KG1 (cell line): ENCODE measurements at places on chromosomes 11 and 22.

- DNase-seq: no peak
These were observed 53.6 kb downstream of the LRRC32 start for GRCh38 chr11:76616676-76617552.

DNA sequence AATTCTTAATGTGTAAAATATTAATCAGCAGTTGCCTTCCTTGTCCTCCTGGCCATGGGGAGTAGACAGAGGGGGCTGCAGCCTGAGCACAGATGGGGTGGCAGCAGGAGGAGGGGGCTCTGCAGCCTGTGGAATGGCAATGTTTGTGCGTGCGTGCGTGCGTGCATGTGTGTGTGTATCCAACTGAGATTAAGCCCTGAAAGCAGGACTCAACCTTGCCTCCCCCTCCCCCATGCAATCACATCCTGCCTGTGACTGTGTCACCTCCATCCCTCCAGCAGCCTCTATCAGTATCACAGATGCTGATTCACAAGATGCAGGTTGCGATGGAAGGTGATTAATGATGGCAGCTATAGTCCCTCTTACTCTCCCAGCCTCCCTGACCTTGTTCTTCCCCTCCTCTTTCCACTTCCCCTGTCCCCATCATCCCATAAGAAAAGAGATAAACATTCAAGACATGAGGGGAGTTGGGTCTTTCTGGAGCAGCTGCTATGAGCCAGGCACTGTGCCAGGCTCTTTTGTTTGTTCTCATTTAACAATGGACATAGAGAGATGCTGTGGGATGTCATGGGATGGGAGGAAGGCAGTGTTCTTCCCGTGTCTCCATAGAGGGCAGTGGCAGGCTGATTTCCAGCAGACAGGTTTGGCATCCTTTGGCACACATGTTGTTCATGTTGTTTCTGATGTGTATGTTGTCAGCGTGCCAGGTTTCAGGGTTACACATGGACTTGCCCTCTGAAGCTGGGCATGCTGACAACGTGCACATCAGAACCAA is 43.8 kb upstream of the NECTIN1 start:
- no peak for DNase-seq

DNA sequence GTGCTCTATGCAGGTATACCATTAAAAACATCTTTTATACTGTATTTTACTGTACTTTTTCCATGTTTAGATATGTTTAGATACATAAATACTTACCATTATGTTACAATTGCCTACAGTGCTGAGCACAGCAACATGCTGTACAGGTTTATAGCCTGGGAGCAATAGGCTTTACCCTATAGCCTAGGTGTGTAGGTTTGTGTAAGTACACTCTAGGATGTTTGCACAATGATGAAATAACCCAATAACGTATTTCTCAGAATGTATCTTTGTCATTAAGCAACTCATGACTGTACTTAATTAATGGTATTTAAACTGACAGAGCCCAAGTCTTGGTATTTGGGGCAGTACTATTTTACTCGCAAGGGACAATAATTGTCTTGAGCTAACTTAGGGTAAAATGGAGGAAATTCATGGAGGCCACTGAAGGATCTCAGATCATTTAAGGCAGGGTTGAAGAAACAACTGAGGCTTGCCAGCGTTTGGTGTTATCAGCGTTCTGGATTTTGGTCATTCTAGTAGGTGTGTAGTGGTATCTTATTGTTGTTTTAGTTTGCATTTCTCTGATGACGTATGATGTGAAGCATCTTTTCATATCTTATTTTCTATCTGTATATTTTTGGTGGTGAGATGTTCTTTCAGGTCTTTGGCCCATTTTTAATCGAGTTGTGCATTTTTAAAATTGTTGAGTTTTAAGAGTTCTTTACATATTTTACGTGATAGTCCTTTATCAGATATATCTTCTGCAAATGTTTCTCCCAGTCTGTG is 42.4 kb downstream of the ADAMTS15 start:
- DNase-seq: no peak

GRCh38 chr11:96215110-96215782 is 127.7 kb downstream of the MAML2 start:
- DNase-seq: peak; percentile 86

- DNase-seq: no peak
These were observed 11.1 kb upstream of the LDLRAD3 start for GRCh38 chr11:35932681-35933319.

GRCh38 chr11:134110252-134110815 is 41.5 kb downstream of the JAM3 start:
- no peak for DNase-seq

DNA sequence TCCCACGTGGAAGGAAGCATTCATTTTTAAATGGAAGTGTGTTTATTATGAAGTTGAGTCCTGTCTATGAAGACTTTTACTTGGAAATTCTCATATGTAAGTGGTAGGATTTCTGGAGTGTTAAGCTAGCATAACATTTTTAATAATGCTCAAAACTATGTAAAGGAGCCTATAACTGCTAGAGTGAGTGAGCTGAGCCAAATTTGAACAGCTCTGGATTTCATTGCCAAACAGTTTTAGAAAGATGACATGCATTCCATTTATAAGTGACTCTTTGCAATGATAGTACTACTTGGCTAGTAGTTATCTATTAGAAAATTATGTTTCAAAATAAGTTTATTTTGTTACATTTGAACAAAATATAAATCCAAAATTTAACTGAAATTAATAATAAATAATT is 721.2 kb downstream of the LUZP2 start:
- no peak for DNase-seq

DNA sequence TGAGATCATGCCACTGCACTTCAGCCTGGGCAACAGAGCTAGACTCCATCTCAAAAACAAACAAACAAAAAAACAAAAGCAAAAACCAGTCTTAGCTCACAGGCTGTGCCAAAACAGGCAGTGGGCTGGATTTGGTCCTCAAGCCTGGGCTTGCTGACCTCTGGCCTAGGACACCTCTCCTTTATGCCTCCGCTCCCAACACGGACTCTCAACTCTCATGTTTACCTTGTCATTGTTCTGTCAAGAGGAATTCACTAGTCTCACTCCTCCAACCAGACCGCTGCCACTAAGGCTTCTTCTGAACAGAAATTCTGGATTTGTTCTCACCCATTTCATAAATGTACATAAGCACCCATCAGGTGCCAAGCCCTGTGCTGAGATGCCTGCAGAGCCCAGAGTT is 42.6 kb downstream of the FAM83F start:
- DNase-seq: no peak
